ENCODE measurements at places on chromosomes 5 and 9.

GRCh38 chr5:149666212-149666852 is 63.8 kb upstream of the PPARGC1B start:
- DNase-seq, result no peak

GRCh38 chr9:120925535-120926396 is 830 bp downstream of the TRAF1 start:
- DNase-seq, result no peak

DNA sequence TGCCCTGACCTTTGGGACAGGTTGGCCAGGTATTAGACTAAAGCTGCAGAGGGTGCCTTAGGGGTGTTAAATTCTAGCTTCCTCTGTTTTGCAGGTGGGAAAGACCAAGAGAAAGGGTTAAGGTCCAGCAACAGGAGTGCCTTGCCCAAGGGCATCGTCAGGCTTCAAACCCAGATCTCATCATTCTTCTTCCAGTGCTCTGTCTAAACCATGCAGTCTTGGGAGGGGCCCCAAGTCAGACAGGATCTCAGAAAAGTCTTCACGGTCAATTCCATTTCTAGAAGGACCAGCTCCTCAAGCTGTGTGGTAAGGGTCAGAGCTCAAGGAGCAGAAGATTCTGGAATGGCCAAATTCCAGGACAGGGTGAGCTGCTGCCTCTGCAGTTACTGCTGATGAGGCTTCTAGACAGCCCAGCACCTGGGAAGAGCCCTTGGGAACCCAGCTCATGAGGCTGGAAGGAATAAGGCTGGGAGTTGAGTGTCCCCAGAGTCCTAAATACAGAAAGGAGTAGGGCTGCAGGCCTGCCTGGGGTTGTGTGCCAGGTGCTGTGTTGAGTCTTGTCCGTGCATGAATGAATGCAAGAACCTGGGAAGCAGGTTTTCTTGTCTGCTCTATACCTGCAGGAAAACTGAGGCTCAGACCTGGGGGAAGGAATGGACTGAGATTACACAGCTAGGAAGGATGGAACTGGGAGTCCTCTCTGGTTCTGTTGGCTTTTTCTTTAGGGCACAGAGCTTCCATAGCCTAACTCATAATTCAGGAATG is 69.3 kb downstream of the WWC1 start:
- DNase-seq, result no peak

GRCh38 chr9:79665369-79665768 is 93.6 kb downstream of the TLE4 start:
- no peak for DNase-seq

GRCh38 chr5:113606298-113607134 is 93.0 kb downstream of the YTHDC2 start:
- no peak for DNase-seq

GRCh38 chr5:820245-820644 is 30.5 kb downstream of the ZDHHC11 start:
- no peak for DNase-seq

- DNase-seq, result no peak
Observed at GRCh38 chr9:12723409-12724028, 30.3 kb downstream of the TYRP1 start.

GRCh38 chr9:135791431-135792267 is 89.7 kb downstream of the KCNT1 start:
- no peak for DNase-seq
